Fibroblast of skin of scalp (primary cell): ENCODE measurements at places on chromosomes 1 and 21.
A peak's percentile ranks its signal among the peaks of the same experiment; 100 is the strongest.

- DNase-seq = peak; percentile 71
Observed at GRCh38 chr1:234862944-234863515, 253.1 kb upstream of the IRF2BP2 start.

GRCh38 chr21:14526836-14527695 is 19.0 kb downstream of the SAMSN1 start:
- DNase-seq = no peak

DNA sequence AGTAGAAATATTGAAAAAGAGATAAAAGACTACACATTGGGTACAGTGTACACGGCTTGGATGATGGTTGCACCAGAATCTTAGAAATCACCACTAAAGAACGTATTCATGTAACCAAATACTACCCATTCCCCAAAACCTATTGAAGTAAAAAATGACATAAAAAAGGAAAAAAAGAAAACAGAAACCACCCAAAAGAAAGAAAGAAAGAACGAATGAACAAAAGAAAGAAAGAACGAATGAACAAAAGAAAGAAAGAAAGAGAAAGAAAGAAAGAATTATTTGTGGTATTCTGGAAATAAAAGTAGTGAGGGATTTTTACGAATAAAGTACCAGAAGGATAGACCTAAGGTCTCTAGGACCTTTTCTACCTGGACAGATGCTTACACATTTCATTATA is 42.1 kb downstream of the PHACTR4 start:
- no peak for DNase-seq

DNA sequence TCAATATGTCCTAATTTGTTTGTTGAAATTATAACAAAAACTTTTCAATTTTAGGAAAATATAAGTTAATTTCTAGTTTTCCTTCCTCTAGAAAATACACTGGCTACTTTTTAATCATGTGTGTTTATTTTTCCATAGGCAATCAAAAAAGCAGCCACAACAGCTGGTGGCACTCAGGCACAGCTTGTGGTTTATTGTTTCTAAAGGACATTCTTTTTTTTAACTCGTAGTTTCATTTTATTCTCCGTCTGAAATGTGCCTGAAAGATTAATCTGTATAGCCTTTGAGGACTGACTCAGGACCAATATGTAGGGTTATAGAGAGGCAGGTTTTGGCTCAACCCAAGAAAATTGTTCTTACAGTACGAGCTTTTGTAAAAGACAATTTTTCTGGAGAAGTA is 20.7 kb upstream of the STX12 start:
- no peak for DNase-seq

DNA sequence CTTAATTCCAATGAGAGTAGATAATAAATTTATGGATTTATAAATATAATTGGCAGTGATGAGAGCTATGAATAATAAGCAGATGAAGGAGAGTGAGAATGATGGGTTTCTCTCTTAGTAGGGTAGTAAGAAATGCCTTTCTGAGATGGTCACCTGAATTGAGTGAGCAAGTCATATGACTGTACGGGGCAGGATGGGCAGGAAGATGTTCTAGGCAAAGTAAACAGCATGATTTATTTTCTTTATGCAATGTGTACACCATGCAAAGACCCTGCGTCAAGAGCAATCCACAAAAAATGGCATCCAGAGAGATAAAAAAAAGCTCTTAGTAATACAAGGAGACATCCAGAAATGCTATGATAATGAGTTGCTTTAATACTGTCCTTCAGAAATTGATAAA is 409.9 kb downstream of the HLX start:
- no peak for DNase-seq

DNA sequence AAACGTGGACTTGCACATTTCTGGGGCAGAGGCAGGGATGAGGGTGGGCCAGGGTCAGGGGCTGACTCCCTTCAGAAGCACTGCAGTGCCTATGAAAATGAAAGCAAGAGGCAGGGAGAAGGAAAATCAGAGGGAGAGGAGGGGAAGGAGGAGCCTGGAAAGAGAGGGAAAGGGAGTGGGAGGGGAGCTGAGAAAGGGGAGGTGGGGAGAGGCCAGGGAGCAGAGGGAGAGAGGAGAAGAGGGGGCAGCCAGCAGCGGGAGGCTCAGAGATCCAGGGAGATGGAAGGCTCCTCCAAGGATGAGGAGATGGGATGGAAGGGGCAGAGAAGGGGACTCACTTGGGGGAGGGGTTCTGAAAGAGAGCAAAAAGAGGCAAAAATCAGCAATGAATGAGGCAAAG is 96.3 kb upstream of the KLHDC7A start:
- no peak for DNase-seq

GRCh38 chr1:218717575-218717974 is 372.4 kb downstream of the TGFB2 start:
- peak; percentile 73 for DNase-seq

GRCh38 chr1:225458222-225458631 is 30.4 kb upstream of the LBR start:
- DNase-seq = peak; percentile 69

DNA sequence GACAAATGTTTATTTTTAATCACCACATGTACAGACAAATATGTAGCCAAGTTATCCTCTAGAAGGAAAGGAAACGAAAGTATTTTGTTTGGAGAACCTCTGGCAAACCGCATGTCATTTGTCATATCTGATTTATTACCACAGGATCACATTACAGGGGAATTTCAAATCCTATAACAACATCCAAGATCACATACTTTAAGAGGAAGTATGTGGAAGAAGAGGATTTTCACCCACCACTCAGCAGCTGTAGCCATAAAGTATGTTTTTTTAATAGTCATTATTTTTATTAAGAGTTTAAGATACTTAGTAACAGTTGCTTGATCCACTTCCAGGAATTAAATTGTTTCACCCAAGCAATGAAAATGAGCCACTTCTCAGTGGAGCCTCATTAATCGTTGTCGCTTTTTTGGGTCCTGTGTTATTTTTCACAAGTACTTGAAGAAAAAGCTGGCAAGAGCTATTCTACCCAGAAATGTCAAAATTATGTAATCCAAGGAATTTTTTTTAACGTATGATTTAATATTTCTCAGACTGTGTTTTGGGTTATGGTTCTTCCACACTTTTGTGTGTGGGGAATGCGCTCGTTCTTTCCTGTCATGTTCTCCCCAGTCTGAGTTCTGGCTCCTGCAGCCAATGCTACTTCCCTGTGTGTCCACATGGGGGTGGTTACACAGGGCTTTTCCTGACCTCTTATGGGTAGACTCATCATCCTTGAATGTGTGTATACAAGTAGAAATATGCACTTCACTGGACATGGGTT is 6.9 kb downstream of the SERTAD4 start:
- peak; percentile 98 for DNase-seq

DNA sequence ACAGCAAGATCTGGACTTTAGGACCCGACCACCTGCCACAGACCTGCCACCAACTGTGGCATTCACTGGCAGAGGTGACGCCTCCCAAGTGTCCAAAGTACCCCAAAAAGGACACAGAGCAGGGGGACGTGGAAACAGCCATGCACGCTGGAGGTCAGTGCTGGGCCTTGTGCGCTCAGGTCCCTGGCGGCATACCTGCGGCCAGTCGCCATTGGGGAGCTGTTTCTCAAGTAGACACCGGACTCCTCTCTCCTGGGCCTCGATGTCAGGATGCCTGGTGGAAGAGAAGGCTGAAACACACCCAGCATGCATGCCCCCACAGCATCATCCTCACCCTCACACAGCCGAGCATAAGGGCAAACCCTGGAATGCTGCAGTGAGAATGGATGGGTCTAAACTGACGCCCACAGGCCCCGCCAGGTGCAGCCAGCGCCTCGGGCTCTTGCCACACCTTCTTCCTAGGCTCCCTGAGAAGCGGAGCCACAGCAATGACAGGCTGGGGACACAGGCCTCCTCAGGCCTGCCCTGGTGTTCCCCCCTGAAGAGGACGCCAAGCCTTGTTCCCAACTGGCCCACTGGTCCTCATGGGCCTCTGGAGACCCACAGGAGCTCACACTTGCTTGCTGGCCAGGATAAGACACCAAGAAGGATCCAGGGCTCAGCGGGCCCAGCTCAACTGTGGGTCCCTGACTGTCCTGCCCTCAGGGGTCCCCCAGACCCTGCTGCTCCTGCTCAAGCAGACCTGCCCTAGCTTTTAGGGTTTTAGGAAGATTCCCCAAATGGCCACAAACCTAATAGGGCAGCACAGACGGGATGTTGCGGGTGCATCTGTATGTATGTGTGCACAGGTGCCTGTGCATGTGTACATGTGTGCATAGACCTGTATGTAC is 7.7 kb upstream of the SPATC1L start:
- no peak for DNase-seq

DNA sequence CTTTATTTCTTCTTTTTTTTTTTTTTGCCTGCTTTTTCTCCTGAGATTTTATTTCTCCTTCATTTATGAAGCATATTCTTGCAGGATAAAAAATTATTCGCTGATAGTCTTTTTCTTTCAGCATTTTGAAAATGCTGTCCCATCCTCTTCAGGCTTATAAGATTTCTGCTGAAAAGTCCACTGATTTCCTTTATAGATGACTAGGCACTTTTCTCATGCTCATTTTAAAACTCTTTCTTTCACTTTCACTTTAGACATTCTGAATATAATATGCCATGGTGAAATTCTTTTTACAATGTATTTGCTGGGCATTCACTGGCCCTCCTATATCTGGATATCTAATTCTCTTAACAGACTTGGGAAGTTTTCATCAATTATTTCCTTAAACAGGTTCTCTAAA is 25.5 kb upstream of the GTF2B start:
- no peak for DNase-seq

- no peak for DNase-seq
Observed at GRCh38 chr21:30579346-30579745, 10.9 kb downstream of the KRTAP22-2 start.

DNA sequence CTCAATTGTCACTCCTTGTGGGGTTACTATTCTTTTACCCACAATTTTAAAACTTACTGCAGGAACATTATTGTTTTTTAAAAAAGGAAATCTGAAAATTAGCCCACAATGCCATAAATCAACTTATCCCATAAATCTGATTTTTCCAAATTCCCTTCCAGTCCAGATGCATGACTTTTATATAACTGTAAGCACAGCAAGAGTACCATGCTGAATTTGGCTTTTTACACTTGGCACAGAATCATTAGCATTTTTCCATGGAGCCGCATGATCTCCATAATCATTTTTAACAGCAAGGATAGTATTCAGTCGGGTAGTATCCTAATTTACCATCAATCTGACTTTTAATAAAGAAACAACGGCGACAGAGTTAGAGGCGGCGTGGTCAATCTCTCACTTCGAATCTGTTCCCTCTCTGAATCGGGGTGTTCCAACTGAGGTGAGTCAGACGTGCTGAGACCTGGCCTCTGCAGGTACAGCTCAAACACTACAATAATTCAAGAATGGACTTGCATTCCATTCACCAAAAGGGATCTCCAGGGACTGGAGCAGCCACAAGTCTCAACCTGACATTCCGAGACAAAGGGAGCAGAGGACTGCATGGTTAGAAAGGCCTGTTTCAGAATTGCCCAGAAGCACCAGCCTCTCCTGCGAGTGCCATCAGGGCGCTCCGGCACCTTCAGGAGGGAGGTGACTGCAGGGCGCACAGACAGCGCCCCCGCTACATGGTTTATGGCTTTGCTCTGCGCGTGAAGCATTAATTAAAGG is 48.9 kb downstream of the SLC66A1 start:
- no peak for DNase-seq

GRCh38 chr1:39391691-39392679 is 99.5 kb upstream of the BMP8A start:
- peak; percentile 91 for DNase-seq

- DNase-seq = no peak
Observed at GRCh38 chr21:15976807-15977206, 247.0 kb downstream of the USP25 start.

DNA sequence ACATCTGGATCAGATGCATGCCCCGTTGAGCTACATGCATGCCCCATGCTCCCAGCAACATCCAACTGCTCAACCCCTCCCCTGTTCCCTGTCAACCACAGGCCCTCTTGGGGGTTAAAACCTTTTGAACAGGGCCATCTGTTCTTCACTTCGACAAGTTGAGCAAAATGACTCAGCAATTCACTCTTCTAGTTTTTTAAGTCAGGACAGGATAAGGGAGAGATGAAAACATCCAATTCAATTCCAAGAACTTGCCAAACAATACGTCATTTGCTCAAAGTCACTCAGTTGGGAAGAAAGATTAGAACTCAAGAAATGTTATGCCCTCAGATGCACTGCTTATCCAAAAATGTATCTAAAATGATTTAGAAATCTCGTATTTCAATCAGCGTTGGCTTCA is 46.1 kb upstream of the MTF2 start:
- DNase-seq = peak; percentile 11

GRCh38 chr1:181806746-181807145 is 254.8 kb downstream of the ZNF648 start:
- no peak for DNase-seq

GRCh38 chr1:48831120-48831978 is 54.7 kb upstream of the BEND5 start:
- no peak for DNase-seq

GRCh38 chr21:21969211-21969610 is 971.0 kb downstream of the NCAM2 start:
- no peak for DNase-seq

- peak; percentile 61 for DNase-seq
Observed at GRCh38 chr1:112808861-112809684, 93.9 kb upstream of the PPM1J start.

GRCh38 chr1:58859769-58860485 is 76.1 kb upstream of the JUN start:
- no peak for DNase-seq

- peak; percentile 57 for DNase-seq
Observed at GRCh38 chr21:25039461-25040380, 567.6 kb downstream of the MRPL39 start.

- DNase-seq = peak; percentile 17
Observed at GRCh38 chr1:21594501-21594900, 74.7 kb downstream of the RAP1GAP start.

DNA sequence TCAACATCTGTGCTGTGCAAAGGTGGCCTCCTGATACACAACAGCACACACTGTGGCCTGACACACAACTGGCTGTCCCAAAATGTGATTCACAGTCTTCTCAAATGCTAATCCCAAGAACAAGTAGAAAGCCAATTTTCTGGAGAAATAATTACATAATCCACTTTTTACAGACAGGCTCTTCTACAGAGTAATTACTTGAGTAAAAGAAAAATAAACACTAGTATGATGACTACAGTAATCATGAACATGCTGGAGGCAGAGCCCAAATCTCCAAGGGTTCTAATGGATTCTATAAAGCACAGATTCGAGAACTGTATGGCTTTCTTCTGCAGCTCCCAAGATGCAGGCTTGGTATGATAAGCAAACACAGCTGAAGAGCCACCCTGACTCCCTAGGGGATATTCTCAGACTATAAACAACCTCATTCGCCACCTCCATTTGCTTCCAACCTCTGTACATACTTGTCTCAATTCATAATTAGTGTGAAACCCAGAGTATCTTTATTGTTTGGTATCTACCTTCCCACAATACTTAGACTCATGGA is 81.9 kb downstream of the SIPA1L2 start:
- DNase-seq = no peak

DNA sequence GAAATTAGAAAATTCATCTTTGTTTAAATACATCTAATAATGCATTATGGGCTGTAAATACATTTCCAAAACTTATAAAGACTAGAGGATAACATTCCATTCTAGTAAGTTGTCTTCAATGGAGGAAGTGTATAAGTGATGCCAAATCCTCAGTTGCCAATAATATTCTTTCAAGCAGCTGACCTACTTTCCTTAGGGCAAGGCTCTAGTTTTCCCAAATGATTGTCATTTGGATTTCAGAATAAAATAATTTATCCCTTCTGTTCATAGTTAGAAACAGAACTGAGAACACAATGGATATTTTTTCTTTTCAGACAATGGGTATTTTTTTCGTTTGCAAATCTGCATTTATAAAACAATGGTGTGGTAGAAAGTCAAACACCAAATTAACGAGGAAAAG is 354.9 kb upstream of the ADAMTS5 start:
- DNase-seq = no peak

GRCh38 chr21:34176448-34176847 is 103.1 kb downstream of the MRPS6 start:
- DNase-seq = no peak
